ENCODE measurements at places on chromosomes 5 and 9.

- DNase-seq: no peak
Measured at GRCh38 chr5:142324136-142324870, 518 bp downstream of the SPRY4 start.

DNA sequence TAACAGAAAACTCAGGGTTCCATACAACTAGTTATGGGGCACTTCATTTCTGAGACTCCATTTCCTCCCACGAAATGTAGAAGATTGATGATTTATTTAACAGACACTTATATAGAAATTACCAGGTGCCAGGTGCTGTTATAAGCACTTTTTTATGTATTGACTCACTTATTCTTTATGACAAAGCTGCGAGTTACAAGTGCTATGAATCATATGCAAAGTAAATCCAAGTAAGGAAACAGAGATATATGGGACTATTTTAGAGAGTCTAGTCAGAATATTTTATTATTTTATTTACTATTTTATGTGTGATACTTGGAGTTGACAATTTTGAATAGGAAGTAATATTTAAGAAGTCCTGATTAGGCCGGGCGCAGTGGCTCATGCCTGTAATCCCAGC is 822.8 kb upstream of the C9orf72 start:
- DNase-seq: no peak

- no peak for DNase-seq
Measured at GRCh38 chr9:132669319-132669697, 475 bp downstream of the DDX31 start.

DNA sequence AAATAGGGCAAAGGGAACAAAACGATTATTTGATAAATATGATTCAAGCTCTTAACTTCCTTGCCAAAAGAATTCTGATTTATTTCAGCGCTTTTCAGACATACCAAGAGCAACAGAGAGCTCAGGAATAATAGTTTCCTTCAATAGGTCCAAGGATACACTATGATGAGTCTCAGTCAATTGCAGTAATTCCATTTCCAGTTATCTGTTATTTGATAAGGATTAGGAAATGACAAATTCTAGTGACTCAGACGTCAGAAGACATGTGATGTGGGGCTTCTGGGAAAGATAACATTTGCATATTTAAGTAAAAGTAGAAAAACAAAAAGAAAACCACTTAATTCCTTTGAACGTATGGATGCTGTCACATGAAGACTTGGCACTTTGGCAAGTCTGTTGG is 1250.8 kb upstream of the CDH18 start:
- no peak for DNase-seq

- DNase-seq: no peak
Measured at GRCh38 chr5:6659941-6660684, 26.9 kb downstream of the SRD5A1 start.

DNA sequence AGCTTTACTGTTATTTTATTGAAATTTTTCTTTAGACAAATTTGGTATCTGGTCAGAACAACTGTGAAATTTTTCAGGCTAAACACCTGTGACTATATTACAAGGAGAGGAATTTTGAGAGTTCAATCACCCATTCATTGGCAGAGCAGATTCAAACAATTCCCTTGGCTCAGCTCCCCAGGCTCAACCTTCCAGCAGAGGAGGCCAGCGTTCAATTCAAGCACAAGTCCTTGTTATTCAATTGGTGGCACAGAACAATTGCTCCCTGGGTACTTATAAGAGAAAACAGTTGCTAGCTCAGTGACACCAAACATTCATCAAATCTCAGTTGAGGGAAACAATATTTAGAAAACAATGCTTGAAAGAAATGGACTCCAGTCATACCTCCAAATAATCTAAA is 83.3 kb downstream of the SUSD1 start:
- no peak for DNase-seq

- no peak for DNase-seq
Measured at GRCh38 chr5:3701694-3702093, 106.1 kb downstream of the IRX1 start.

DNA sequence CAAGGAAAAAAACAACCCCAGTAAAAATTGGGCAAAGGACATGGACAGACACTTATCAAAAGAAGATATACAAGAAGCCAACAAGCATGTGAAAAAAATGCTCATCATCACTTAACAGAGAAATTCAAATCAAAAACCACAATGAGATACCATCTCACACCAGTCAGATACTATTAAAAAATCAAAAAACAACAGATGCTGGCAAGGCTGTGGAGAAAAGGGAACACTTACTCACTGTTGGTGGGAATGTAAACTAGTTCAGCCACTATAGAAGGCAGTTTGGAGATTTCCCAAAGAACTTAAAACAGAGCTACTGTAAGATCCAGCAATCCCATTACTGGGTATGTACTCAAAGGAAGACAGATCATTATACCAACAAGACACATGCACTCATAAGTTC is 157.4 kb downstream of the EDIL3 start:
- DNase-seq: no peak

DNA sequence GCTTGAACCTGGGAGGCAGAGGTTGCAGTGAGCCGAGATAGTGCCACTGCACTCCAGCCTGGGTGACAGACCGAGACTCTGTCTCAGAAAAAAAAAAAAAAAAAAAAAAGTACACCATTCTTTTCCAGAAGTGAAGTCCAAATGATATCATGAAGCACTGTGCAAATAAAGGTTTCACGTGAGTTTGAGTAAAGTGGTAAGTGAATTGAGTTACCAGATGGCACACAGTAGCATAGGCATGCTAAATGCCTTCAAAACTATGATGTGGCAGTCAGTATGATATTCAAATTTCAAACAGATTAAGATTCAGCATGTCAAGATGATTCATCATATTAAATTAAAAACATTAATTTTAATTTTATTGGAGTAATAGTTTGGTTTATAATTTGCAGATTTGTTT is 195.2 kb downstream of the TAF11L14 start:
- DNase-seq: no peak

GRCh38 chr9:104682642-104683041 is 11.7 kb upstream of the OR13D1 start:
- no peak for DNase-seq

Measured in stimulated activated CD4-positive, alpha-beta T cell treated with anti-CD3 and anti-CD28 coated beads, TNF-alpha, amount 100 ng/mL, for 24 hours (primary cell).